ENCODE measurements at places on chromosomes 12 and 14.

- DNase-seq: peak; percentile 59
Measured at GRCh38 chr14:24339284-24340151, at the start of gene RIPK3. RIPK3 (minus strand) TSS chr14:24339991; CDS start chr14:24339826, 165 bp downstream.

- no peak for DNase-seq
Measured at GRCh38 chr14:29035134-29035533, 268.5 kb downstream of the FOXG1 start.

- DNase-seq: no peak
Measured at GRCh38 chr14:94702629-94703028, 67.3 kb downstream of the GSC start.

GRCh38 chr12:115930336-115930735, 347.2 kb downstream of the MED13L start:
- DNase-seq: no peak

DNA sequence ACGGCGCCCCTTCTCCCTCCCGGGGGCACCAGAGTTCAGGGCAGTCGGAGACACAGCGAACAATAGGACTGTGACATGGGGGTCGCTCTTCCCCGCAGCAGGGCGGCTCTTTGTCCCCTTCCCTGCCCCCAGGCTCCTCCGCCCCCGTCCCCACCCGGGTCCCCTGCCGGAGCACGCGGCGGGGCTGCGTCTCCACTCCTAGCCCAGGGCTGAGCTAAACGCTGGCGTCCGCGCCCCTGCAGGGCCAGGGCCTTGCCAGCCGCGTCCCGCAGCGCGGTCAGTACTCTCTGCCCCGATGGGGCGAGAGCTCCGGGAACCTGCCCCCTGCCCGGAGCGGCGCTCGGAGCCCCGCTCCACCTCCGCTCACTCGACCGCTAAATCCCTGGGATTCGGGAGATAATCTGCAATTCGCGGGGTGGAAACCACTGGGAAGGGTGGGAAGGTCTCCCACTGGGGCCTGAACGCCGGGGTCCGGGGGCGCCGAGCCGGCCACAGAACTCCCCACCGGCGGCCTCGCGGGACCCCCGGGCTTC, 825 bp upstream of the CCDC85C start:
- DNase-seq: peak; percentile 53

DNA sequence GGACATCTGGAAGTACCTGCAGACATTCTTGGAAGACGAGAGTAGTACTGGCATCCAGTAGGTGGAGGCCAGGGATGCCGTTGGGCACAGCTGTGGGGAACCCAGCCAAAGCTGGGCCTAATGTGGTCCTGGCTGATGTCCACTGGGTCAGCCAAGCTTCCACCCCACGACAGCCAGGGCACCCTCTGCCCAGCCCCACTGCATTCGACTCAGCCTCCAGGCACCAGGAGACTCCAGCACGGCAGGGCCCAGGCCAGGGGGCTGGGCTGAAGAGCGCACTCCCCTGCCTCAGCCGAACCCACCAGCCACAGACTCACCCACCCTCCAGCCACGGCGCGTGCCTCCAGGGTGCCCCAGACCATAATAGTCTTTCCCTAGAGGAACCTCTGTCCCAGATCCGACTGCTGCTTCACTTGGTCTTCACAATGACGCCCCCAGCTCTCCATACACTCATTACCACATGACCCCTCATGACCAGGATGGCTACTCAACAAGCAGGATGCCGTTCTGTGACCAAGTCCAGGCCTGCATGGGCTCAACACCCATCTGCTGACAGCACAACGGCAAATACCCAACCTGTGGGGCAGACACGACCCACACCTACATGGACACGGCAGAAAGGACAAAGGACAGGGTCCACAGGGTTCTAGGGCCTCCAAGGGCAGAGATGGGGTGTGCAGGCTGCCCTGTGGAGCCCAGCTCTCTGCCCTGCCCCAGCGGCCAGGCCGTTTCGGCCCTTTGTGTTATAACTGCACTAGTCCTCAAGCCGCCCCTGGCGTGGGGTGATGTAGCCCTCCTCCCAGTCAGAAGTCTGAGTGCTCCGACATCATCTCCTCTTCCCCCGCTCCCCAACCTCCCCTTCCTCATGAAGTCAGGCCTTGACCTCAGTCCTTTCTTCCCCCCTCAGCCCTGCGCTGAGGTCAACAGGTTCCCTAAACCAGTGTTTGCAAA, 22.8 kb downstream of the ITPK1 start:
- DNase-seq: no peak

GRCh38 chr12:107130830-107131611, 37.7 kb upstream of the CRY1 start:
- DNase-seq: no peak

Data from activated CD4-positive, alpha-beta T cell treated with anti-CD3 and anti-CD28 coated beads for 4 hours (primary cell).